8988T (cell line): ENCODE measurements at places on chromosomes 13 and 19.

- DNase-seq, result no peak
Measured at GRCh38 chr19:44356383-44357111, at the start of gene ZNF112. ZNF112 (minus strand) TSS chr19:44356680; CDS start chr19:44340539, 16,141 bp downstream.

GRCh38 chr19:18433015-18433691 is 4.8 kb downstream of the ISYNA1 start:
- peak; percentile 50 for DNase-seq

DNA sequence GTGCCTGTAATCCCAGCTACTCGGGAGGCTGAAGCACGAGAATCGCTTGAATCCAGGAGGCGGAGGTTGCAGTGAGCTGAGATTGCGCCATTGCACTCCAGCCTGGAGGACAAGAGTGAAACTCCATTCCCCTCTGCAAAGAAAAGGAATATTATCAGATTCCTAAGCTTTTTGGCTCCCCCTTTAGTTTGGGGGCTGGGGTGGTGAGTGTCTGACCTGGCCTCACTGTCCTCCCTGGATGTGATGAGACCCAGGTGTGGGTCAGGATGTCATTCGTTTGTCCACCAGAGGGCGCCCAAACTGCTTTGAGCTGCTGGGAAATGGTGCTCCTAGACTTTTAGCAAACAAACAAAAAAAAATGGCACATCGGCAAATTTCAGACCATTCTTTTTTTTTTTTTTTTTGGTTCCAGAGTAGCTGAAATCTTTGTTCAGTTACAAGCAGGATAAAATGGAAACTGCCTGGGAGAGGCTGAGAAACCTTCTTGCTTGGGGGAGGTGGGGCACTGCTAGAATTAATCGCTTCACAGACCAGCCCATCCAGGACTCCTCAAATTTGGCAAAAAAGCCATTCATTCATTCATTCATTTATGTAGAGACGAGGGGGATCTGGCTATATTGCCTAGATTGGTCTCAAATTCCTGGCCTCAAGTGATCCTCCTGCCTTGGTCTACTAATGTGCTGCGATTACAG is 29.4 kb downstream of the SPC24 start:
- no peak for DNase-seq

- no peak for DNase-seq
Measured at GRCh38 chr19:19334989-19335344, 14.3 kb downstream of the MAU2 start.

DNA sequence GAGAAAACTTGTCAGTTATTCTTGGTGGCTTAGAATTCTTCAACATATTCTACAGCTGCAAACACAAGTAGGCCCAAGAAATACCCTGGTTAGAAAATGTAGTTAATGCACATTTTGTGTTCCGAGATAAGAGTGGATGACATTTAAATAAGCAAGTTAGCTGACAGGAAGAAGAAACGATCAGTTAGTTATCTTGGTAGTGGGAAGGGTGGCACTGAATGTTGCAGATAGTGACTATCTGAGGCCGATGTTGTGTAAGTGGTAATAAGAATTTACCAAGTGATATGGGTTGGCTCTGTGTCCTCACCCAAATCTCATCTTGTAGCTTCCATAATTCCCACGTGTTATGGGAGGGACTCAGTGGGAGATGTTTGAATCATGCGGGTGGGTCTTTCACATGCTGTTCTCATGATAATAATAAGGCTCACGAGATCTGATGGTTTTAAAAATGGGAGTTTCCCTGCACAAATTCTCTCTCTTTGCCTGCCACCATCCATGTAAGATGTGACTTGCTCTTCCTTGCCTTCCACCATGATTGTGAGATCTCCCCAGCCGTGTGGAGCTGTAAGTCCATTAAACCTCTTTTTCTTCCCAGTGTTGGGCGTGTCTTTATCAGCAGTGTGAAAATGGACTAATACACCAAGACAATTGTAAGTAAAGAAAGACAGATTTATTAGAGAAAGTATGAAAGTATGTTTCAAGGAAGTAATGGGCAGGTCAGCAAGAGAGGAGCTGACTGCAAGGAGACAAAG is 10.9 kb upstream of the AKAP11 start:
- DNase-seq, result no peak

- DNase-seq, result no peak
Measured at GRCh38 chr13:40389081-40389641, 277.3 kb downstream of the FOXO1 start.

- no peak for DNase-seq
Measured at GRCh38 chr19:56139847-56140582, 1.1 kb upstream of the ZNF444 start.

GRCh38 chr19:45419396-45419795 is 4.3 kb downstream of the ERCC1 start:
- DNase-seq, result no peak

DNA sequence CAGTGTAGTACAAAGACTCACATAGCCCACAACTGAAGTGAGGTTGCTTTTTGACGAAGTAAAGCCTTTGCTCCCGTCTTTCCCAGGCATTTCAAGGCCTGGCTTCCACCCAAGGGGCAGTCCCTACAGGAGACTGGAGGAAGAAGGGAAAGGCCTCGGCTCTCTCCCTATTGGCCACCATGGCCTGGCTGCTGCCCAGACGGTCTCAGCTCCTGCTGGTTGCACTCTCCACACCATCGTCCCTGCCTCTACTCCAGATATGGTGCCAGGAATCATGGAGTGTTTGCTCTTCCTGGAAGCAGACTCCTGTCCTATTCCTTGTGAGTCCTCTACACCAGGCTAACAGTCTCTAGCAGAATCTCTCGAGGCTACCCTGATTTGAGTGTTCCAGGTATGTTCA is 124.1 kb upstream of the UQCRFS1 start:
- no peak for DNase-seq

DNA sequence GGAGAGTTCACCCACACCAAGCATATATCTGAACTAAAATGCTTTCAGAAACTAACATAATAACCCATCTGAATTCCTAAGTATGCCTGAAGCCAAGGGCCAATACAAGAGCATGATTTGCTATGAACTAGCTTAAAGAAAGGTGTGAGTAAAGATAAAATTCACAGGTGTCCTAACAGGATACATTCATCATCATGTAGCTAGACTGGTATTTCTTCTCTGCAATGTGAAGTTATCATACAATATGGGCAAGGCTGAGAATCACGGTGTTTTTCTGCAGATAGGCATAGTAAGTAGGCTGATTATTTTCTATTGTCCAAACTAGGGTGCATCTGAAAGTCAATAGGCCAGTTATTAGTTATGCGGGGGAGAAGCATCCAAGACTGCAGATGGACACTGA is 63.1 kb downstream of the STK24 start:
- DNase-seq, result no peak

GRCh38 chr13:23469951-23470421 is 36.5 kb upstream of the SACS start:
- DNase-seq, result no peak
